ENCODE measurements at places on chromosomes 2 and 18.

DNA sequence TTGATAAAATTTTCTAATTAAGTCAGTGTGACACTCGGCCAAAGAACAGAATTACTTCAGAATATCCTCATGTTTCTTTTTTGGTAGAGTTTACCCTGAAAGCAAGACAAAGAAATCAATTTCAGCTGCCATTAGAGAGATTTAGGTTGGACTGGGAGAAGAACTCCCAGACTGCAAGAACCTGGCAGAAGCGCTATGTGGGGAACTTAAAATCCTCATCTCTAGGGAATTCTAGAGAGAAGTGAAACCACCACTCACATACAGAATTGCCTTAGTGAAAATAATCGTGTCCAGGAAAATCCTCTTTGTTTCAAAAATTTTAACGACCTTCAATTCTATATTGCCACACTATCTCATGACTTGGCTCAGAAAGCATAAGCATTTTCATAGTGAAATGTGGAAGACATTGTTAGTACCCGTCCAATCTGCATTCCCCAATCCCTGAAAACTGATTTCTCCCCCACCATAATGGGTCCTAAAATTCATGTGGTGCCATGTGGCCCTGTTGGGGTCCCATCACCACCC, 297.3 kb upstream of the MEIS1 start:
- DNase-seq: no peak

GRCh38 chr2:178990533-178991241, 59.2 kb downstream of the CCDC141 start:
- no peak for DNase-seq

DNA sequence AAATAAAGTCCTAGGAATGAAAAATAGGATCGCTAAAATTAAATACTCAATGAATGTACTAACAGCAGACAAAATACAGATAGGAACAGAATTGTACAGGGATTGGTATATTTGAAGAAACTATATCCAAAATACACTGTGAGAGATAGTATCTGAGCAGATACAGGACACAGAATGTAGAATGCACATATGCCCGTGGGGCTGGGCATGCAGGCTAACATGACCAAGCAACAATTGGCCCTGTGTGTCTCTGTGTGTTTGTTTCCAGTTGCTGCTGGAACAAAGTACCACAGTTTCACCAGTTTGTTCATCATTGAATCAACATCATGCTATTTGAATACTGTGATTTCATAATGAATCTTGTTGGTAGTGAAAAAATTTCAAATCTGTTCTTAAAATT, 127.6 kb downstream of the PMAIP1 start:
- no peak for DNase-seq

- DNase-seq: no peak
Observed at GRCh38 chr18:75129717-75130477, 79.0 kb downstream of the PTGR3 start.

DNA sequence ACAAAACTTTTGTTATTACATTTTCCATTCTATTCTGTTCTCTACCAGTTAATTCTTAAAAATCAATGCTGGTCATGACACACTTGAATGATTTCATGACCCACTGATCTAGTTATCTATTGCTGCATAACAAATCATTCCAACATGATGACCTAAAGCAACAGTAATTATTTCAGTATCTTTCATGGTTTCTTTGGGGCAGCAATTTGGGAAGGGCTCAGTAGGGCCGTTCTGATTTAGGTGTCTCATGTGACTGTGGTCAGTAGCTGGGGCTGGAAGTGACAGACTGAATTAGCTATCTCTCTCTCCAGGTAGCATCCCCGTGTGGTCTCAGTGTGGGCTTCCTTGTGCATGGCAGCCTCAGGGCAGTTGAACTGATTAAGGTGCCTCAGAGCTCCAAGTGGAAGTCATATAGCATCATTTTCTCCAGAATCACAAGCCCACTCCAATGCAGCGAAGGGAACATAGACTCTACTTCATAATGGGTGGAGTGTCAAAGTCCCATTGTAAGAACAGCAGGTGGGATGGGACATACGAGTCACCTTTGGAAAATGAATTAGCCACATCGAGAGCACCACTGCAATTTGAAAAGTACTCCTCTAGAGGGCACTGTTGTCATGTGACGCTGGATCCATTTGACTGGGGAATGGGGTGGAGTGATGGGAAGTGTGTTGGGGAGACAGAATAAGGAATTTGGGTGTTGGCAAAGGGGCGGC, 39.1 kb upstream of the FAM136A start:
- peak; percentile 20 for DNase-seq

DNA sequence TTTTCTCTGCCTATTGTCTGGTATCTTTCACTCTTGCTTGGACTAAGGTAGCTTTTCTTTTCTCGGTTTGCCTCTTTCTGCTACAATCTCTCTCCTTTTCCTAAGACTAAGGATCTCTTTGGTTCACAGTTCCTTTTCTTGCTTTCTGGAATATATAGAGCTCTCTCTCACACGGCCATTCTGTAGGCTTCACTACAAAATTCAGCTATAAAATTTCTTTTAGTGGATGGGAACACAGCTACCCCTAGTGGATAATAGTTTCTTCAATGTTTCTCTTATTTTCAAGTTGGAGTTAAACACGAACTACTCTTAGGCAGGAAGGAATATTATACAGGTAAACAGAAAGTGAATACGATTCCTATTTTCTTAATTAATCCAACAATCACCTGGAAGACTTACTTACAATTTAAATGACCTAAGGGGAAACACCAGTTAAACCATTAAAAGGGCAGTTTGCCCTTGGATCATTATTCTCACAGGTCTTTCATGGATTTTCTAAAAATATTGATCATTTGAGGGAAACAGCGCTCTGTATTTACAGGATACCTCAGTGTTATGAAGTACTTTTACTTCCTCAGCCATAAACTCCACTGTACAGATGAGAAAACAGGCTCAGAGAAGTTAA, 140.5 kb downstream of the LRP2 start:
- no peak for DNase-seq

DNA sequence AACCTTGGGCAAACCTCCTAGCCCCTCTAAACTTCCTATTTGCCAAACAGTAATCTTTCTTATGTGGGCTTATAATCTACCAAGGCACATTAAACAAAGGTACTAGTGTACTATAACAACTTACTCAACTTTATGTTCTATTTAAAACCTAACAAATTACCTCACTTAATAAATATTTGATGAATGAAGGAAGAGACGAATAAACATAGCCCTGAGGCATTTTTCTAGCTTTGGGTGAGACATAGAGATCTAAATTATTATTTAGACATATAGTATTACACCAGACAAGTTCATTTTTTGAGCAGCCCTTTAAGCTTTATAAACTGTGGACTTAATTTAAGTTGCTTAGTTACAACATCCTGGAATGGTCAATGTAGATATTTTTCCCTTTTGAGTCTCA, 104.6 kb downstream of the UNC80 start:
- DNase-seq: no peak

GRCh38 chr18:12159446-12159845, 65.8 kb downstream of the ANKRD62 start:
- DNase-seq: peak; percentile 10

DNA sequence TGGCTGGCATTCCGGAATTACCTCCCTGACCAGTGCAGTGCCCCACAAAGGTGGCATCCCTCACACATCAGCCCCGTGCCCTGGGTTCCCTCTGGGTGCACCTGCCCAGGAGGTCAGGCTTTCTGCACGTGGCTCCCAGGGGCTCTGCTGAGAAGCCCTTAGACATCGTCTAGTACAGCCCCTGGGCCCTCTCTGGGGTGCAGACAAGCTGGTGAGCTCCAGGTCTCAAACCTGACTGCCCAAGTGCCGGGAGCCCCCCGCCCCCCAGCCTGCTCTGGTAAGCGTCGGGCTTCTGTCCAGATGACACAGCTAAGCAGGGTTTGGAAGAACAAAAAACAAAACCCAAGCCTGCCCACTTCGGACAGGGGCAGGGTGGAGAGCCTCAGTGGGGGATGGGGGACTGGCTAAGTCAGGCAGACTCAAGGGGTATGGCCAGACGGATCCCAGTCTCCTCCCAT, 20.2 kb downstream of the TWIST2 start:
- peak; percentile 80 for DNase-seq

- no peak for DNase-seq
Observed at GRCh38 chr2:105915005-105915558, 170.4 kb downstream of the NCK2 start.

DNA sequence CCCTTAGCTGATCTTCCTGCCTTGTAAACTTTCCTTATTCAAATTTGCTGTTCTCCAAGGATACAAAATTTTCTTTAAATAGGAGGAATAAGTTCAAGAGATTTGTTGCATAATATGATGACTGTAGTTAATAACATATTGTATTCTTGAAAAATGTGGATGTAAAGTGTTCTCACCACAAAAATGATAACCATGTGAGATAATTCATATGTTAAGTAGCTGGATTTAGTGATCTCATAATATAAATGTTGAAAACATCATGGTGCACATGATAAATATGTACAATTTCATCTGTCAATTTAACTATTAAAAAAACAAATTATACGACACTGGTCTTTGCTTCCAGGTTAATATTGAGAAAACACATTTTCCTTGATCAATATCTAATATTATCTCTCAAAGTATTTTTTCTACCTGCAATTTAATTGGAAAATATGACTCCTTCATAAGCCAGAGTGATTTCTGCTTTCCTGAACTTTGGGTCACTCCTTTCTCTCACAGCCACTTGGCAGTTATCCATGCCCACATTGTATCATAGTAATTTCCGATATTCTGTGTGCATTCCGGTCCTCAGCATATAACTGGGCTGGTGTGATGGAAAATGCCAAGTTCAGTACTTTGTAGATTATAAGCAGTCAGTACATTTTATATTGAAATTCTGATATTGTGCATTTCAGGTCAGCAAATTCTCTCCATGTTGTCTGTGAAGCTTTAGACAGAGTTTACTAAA, 152.6 kb downstream of the GULP1 start:
- no peak for DNase-seq

GRCh38 chr2:196206804-196207203, 35.4 kb upstream of the STK17B start:
- no peak for DNase-seq

DNA sequence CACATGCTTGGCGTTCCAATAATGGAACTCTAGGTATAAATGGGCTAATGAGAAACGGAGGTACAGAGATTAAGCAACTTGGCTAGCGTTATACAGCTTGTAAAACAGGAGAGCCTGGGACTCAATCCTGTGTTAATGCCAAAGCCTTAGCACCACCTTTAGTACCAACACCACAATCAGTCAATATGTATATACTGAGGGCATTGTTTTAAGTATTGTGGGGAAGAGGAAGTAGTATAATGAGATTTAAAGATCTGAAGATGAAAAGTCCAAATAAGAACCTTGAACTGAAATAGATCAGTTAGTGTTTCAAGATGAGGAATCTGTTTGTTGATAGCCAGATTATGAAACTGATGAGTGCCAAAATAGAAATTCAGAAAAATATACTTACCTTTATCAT, 8.1 kb downstream of the MARS2 start:
- no peak for DNase-seq

- DNase-seq: no peak
Observed at GRCh38 chr18:23245461-23245860, 110.2 kb downstream of the CABLES1 start.

DNA sequence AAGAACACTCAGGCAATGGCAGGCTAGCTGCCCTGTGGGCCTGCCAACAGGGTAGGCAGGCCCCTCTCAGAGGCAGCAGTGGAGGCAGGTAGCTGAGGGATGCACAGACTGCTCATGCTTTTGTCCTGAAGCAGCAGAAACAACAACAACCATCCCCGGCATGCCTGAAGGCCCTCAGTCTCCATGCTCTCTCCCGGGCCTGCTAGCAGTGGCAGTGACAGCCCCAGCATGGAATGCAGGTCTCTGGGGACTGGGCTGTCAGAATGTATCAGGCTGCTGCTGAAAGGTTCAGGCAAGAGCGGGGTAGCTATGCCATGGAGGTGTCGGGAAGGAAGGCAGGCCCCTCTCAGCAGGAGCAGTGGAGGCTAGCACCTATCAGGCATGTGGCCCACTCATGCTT, 209.8 kb downstream of the KCNJ3 start:
- no peak for DNase-seq

- no peak for DNase-seq
Observed at GRCh38 chr2:6748406-6749067, 117.2 kb downstream of the CMPK2 start.

GRCh38 chr2:59885541-59885940, 667.9 kb downstream of the BCL11A start:
- DNase-seq: no peak

GRCh38 chr2:12716282-12717190, at the start of gene TRIB2:
Gene TRIB2, plus strand, starts transcription at chr2:12716936. Its CDS starts 1,372 bp downstream, at chr2:12718308.
- peak; percentile 77 for DNase-seq

DNA sequence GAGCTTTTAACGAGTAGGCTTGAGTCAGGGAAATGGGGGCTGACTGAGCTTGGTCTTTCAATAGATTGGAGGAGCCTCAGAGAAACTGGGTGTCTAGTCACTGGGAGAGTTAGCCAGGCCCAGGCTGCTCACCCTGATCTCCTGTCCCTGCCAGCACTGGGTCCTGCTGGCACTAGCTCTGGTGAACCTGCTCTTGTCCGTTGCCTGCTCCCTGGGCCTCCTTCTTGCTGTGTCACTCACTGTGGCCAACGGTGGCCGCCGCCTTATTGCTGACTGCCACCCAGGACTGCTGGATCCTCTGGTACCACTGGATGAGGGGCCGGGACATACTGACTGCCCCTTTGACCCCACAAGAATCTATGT, 720 bp downstream of the KRTCAP3 start:
- no peak for DNase-seq

DNA sequence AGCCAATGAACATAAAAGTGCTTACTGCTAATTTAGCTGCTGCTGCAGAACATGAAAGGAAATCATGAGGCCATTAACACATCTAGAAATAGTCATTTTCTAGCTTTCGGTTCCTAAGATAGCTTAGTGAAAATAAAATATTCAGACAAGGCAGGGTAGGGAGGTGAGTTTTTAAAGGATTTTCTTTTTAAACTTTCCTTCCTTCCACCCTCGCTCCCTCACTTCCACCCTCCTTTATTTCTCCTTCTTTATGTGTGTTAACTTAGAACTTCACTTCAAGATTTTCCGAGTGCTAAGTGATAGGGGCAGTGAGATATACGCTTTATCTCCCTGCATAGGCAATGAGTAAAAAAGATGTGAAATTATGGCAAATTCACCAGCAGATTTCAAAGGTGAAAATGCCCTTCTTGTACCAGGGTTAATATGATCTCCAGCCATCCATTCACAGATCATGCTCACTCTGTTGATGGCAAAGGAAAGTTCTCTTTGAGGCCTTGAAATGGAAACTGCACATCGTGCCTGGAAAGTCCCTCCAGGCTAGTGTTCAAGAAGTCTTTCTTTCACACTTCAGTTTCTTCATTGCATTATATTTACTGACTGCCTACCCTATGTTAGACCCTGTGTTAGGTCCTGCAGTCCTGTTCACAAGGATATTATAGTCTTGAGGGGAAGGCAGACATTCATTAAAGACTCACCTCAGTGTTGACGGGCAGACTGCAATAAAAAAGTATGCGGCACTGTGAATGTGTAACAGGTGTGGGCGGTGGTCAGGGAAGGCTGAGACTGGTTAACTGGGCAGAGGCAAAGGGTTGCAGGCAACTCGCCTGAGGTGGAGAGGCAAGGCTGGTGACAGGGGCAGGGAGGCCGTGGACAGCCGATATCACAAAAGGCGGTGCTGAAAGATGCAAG, 200.8 kb downstream of the PLCL1 start:
- DNase-seq: no peak

Data from fibroblast of the conjunctiva (primary cell).